ENCODE measurements at places on chromosomes 1 and 21. TPM values are rescaled to one million over a fixed set of nuclear protein-coding genes. Genes with fewer than 3 reads are reported as not detected.

Gene FCRL1
- total RNA-seq: not detected

Gene SIKE1
- 44.0 TPM for total RNA-seq

Gene MRPL37
- total RNA-seq: 116 TPM

DNA sequence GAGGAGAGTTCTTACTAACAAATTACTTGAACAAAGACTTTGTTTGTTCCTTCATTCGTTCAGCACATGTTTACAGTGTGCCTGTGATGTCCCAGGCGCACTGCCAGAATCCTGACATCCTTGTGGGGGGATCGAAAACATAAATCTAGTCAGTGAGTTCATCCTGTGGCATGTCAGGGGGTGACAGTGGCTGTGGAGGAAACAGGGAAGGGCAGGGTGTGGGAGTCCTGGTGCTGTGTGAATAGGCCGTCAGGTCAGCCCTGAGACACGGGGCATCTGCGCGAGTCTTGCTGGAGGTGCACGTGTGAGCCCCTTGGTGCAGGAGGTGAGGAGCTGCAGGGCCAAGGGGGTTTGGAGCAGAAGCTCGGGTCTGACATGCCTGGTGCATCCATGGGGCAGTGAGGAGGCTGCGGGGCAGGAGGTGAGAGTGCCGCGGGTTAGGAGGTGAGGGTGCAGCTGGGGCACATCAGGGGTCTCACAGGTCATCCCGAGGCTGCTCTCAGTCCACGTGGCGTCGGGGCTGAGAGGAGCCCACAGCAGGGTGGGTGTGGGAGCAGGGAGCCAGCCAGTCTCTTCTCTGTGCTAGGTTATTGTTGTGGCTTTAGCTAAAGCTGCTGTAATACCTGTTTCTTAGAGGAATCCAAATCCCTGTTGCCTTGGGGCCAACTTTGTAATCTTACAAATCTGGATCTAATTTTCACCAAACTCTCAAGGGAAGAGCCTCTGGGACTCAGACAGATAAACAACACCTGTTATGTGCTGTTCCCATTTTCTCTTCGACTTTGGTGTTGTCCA, 93.4 kb downstream of the PCBP3 start:
- no peak for DNase-seq

GRCh38 chr1:23376890-23377811, 7.5 kb upstream of the ZNF436 start:
- peak; percentile 94 for DNase-seq

DNA sequence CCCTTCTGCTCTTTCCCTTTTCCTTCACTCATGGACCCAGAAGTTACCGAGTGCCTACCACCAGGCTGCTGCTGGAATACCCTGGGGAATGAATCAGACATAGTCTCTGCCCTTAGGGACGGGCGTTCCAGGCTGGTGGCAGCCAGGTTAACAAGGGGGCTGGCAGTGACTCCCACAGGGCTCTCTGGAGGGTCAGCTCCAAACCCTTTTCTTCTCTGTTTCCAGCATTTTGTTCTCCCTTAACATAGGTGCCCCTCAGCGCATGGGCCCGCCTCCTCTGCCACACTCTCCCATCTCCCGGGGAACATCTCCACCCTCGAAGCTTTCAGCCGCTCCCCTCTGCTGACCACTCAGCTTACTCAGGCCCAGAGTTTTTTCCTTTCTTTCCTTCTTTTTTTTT, 62.9 kb upstream of the LRP8 start:
- DNase-seq: no peak

GRCh38 chr1:58310881-58311280, 235.6 kb downstream of the OMA1 start:
- DNase-seq: no peak

DNA sequence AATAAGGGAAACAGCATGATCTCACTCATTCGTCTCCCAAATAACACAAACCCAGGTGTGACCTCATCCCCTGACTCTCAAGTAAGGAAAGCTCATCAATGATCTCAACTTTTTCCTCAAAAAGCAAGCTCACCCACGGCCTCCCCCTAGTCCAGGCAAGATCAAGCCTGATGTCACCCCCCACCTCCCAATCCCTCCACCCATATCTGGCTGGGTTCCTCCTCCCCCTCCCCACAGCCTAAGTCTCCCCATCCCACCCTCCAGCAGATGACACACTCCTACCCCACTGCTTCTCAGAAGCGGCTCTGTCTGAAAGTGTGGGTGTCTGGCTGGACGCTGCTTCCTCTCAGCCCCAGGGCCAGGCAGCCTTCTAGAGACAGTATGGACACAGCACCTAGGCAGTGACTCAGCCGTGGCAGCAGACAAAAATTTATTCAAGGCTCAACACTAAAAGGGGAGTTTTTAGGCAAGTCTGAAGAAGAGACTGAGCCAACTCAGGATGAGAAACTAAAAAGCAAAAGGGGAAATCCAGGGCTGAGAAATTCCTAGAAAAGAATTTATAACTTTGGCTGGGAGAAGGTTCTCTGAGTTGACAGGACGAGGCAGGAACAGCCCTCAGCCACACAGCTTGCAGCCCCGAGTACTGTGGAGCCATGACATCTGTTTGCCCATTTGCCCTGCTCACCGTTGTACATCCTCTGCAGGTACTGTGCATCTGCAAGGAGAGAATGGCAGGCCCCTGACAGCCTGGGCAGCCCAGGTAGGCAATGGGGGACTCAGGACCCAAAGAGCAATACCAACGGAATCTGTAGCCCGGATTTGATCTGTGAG, 81.6 kb upstream of the LRRC8D start:
- peak; percentile 79 for DNase-seq

All from foreskin keratinocyte (primary cell).